Pulmonary artery endothelial cell (primary cell): ENCODE measurements at places on chromosomes 1 and 21. TPM values are rescaled to one million over a fixed set of nuclear protein-coding genes. Genes with fewer than 3 reads are reported as not detected.

PERM1 gene
- total RNA-seq, result not detected in 2 replicates

DNA sequence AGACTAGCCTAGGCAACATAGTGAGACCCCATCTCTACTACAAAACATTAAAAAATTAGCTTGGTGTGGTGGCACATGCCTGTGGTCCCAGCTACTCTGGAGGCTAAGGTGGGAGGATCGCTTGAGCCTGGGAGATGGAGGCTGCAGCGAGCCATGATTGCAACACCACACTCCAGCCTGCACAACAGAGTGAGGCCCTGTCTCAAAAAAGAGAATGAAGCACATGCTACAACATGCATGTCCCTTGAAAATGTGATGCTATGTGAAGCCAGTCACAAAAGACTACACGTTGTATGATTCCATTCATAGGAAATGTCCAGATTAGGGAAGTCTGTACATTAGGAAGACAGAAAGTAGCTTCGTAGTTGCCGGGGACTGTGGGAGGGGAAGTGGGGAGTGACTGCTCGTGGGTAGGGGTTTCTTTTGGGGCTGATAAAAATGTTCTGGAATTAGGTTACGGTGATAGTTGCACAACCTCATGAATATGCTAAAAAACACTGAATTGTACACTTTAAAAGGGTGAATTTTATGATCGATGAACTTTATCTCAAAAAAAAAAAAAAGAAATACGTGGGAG, 202.1 kb downstream of the KAZN start:
- no peak for DNase-seq

DNA sequence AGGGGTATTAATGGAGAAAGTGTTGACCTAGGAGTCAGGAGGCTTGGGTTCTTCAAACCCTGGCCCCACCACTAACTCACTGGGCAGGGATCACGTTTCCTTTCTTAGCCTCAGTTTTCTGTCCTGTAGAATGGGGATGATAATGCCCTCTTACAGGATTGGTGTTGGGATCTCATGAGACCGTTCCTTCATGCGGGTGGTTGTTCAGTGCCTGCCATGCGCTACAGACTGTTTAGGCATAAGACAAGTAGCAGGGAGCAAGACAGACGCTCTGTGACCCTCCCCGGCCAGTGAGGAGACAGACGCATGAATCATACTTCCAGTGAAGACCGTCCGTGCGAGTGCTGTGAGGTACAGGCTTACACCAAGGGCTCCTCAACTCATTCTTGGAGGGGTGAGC, 81.7 kb downstream of the MAN1C1 start:
- no peak for DNase-seq

DNA sequence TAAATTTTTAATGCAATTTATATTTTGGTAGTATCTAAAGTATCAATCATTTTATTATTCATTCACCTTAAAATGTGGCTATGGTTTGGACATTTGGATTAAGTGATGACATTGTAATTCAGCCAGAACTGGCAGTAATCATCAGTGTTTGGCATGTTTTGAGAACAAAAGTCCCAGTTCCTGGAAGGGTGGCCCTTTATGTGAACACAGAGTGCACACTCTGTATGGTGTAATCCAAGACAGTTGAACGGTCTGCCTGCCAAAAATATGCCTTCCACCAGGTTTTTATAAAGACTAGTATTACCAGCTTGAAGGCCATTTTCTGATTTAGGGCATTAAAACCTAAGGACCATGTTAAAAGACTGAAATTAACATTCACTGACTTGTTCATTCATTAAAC, 448.7 kb downstream of the LTN1 start:
- DNase-seq, result no peak

DNA sequence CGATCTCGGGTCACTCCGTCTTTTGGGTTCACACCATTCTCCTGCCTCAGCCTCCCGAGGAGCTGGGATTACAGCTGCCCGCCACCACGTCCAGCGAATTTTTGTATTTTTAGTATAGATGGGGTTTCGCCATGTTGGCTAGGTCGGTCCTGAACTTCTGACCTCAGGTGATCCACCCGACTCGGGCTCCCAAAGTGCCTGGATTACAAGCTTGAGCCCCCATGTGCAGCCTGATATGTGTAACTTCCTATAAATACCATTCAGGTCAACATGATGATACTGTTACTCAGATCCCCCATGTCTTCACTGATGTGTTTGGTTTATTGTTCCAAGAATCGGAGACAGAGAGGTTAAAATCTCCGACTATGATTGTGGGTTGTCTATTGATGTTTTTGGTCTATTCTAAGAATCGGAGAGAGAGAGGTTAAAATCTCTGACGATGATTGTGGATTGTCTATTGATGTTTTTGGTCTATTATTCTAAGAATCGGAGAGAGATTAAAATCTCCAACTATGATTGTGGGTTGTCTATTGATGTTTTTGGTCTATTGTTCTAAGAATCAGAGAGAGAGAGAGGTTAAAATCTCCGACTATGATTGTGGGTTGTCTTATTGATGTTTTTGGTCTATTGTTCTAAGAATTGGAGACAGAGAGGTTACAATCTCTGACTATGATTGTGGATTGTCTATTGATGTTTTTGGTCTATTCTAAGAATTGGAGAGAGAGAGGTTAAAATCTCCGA, 17.0 kb downstream of the C1orf159 start:
- no peak for DNase-seq

- DNase-seq, result peak; percentile 15
Observed at GRCh38 chr1:203368624-203369451, 17.9 kb upstream of the FMOD start.

CTSE gene
- total RNA-seq, result 0.07 TPM in 2 replicates

CITED4 gene
- 4.2 and 6.5 TPM in 2 replicates for total RNA-seq

SLC16A4 gene
- 15.3 and 19.4 TPM in 2 replicates for total RNA-seq

DNA sequence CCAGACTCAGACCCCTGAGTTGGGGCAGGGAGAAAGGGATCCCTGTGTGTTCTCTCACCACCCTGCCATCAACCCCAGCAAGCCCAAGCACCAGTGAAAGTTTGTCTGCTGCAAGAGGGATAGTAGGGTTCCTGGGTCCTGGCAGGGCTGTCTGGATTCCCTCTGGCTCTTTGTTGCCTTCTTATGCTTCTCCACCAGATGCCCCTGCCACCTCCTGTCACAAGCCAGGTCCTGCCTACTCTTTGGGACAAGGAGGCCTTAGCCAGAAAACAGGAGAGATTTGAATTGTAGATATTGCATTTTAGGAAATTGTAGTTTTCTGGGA, 21.7 kb downstream of the UBE2T start:
- no peak for DNase-seq

DNA sequence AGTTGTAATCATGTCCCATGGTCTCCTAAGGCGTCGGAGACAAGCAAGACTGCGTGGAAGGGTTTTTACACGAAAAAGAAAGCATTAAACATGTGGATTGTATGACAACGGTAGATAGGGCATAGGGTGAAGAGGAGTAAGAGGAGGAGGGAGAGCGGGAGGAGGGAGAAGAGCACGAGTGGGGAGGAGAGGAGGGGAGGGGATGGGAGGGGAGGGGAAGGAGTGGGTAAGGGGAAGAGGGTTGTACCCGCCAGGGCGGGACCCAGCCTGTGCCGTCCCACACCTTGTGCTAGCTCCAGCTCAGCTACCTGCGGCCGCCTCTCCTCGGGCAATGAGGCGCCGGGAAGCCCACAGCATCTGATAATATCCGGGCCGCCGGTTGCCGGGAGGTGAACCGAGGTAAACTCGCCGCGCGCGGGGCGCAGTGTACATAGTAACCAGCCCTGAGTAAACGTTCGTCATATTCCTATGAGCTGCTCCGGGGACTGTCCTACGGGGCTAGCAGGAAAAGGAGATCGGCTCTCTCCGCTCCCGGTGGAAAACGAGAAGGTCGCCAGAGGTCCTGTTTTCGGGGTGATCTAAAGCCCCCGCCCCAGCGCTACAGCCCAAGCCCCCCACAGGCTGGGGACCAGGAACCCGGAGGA, 449 bp upstream of the RCAN3 start:
- no peak for DNase-seq

GRCh38 chr1:70358921-70359564, 4.5 kb upstream of the ANKRD13C start:
- DNase-seq, result no peak

- peak; percentile 17 for DNase-seq
Observed at GRCh38 chr1:88892357-88892877, 1.1 kb upstream of the GTF2B start.

IQGAP3 gene
- total RNA-seq, result 19.1 and 37.9 TPM in 2 replicates

RHBG gene
- not detected in 2 replicates for total RNA-seq

GRCh38 chr1:21670956-21671902, 2.1 kb upstream of the RAP1GAP start:
- no peak for DNase-seq

GRCh38 chr1:39326836-39327235, 122.3 kb downstream of the MACF1 start:
- DNase-seq, result no peak
